Mesenchymal stem cell (in vitro differentiated cells and primary cell): ENCODE measurements at places on chromosomes 6 and 20.
A peak's percentile ranks its signal among the peaks of the same experiment; 100 is the strongest.

GRCh38 chr20:57930351-57930750, 220.5 kb upstream of the PMEPA1 start:
- DNase-seq: no peak

- peak; percentile 72 for DNase-seq
Measured at GRCh38 chr20:17990278-17990972, 21.6 kb downstream of the MGME1 start.

GRCh38 chr6:56851074-56851473, 103.8 kb upstream of the BEND6 start:
- DNase-seq: peak; percentile 68

DNA sequence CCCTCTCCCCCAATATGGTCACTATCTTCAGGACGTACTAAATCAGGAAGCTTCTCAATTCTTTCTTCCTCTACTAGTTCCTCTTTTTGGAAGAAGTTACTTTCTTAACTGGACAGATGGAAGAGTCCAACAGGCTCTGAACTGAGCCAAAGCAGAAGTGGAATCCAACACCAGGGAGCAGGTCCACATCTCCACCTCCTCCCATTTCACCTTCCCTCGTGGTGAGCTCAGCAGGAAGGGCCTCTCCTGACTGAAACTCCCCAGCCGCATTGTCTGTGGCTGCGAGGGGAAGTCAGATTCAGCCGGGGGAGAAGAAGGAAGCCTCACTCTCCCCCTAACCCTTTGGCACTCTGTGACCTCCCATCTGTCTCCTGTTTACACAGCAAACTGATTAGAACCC, 63.8 kb upstream of the UST start:
- DNase-seq: no peak

GRCh38 chr6:41733707-41734665, 1.4 kb downstream of the TFEB start:
- DNase-seq: peak; percentile 87

DNA sequence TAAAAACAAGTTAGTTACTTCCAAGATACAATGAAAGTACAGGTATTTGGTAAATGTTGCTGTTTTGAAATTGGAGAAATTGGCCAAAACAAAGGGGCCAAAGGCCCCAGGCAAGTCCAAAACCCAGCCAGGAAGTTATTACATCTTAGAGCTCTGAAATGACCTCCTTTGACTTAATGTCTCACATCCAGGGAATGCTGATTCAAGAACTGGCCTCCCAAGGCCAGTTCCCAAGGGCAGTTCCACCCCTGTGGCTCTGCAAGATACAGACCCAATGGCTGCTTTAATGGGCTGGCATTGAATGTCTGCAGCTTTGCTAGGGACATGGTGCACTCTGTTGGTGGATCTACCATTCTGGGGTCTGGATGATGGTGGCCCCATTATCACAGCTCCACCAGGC, 217.3 kb upstream of the FKBP1C start:
- DNase-seq: no peak

- no peak for DNase-seq
Measured at GRCh38 chr6:134020968-134021367, 31.5 kb downstream of the SLC2A12 start.

DNA sequence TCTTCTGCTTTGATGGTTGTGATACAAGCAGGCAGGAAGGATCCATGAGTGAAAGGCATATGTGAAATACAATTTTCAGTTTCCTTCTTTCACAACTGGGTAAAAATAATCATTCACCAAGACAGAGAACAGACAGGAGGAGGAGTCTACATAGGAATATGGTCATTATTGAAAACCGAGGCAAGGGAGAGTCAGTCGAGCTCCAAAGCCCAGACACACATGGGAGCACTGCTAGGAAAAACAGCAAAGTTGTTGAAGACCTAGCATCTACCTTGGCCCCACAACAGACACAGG, 260.6 kb downstream of the ERMARD start:
- no peak for DNase-seq

DNA sequence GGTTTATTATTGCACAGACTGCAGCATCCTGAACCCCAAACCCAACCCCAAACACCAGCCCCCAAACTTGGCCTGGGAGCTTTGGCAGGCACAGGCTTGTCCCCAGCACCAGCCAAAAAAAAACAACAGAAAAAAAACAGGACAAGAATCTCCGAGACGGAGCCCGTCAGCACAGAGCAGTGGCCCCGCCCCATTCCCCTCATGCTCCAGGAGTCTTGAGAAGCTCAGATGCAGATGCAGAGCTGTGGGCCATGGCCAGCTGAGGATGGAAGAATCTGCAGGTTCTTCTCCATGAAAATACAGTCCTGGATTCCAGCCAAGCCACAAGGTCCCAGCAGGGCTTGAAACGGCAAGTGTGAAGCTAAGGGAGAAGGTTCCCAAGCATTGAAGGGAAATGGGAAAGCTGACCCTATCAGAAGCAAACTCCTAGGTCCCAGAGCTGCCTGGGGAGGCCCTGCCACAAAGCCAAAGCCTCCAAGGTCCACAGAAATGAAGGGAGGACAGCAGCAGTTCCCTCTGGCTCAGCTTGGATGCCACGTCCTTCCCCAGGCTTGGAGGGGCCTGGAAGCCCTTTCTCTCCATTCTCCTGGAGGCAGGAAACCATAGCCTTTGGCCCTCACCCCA, 75.2 kb downstream of the JPH2 start:
- peak; percentile 18 for DNase-seq

DNA sequence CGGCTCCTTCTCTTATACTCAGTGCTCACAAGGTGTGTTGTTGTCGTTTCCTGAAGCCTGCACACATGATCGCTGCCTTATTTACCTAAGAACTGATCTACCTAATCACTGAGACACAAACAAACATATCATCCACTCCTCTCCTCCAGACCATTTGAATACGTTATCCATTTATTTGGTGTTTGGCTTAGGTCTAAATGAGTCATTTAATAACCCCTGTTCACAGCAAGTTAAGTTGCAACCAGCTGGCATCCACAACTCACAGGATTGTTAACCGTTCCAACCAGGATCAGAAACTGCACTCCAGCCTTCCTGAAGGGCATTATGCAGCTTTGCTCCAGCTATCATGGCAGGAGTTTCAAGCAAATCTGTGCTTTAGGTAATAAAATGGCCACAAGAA, 511.1 kb upstream of the MAP3K7 start:
- no peak for DNase-seq

DNA sequence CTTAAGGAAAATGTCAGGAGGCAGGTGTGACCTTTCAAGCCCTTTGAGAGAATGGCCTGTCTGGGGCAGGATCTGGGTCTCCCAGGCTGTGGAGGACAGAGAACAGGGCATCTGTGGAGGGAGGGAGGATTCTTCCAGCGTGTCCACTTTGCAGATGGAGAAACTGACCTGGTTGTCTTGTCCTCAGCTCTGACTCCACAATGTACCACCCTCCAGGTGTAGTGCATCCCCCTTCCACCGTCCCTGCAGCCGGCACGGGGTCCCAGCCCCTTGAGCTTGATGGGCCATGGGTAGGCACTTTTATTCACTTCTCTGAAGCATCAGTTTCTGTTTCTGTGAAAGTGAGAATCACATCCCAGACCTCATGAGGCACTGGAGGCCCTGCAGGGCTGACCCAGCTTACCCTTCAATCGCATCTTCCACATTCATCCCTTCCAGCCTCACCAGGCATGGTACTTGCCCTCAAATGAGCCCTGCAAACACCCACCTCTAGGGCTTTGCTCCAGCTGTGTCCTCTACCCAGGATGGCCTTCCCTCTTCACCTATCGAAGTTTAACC, 4.6 kb upstream of the TGM2 start:
- no peak for DNase-seq

DNA sequence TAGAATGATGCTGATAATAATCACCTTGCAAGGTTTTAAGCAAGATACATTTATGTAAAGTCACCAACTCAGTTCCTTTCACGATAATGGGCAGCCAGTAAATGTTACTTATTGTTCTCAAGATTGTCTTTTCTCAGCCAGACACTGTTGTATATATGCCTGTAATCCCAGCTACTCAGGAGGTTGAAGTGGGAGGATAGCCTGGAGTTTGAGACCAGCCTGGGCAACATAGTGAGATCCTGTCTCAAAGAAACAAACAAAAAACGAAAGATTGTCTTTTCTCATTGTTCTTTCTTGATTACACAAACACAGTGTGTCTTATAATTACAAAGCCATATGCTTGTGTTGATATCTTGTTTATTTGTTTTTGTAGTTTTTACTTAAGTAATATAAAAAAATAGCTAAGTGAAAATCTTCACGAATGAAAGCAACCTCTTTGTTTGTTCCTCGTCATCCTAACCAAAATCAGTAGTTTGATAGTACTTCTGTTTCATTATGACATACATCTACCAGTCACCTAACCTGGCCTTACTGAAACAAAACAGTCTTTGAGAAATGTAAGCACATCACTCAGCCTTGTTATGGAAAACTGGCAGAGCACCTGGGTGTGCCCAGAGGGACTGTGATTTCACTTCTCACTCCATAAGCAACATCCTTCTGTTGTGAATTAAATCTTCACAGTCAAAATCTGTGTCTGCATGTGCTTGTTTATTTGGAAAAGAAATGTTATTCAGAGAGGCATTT, 436.2 kb upstream of the SOX4 start:
- DNase-seq: no peak

- no peak for DNase-seq
Measured at GRCh38 chr6:81906041-81906440, 153.6 kb upstream of the TENT5A start.

GRCh38 chr6:108782179-108783041, 65.8 kb upstream of the ARMC2 start:
- peak; percentile 83 for DNase-seq

DNA sequence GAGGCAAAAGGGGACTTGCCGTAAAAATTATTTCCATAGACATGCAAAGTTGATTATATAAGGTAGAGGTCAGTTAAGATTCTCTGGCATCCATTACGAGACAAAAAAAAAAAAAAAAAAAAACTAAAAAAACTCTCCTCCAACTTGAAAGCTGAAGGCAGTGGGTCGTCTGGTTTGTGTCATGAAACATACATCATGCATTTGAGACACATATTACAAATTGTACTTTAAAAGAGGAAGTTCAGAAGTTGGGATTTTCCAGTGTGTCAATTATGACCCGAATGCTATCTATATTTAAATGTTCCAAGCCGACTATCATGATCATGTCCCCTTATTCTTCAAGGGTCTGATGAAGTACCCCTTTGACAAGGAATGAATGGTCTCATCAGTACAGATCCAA, 125.1 kb downstream of the ZNF217 start:
- DNase-seq: peak; percentile 9

DNA sequence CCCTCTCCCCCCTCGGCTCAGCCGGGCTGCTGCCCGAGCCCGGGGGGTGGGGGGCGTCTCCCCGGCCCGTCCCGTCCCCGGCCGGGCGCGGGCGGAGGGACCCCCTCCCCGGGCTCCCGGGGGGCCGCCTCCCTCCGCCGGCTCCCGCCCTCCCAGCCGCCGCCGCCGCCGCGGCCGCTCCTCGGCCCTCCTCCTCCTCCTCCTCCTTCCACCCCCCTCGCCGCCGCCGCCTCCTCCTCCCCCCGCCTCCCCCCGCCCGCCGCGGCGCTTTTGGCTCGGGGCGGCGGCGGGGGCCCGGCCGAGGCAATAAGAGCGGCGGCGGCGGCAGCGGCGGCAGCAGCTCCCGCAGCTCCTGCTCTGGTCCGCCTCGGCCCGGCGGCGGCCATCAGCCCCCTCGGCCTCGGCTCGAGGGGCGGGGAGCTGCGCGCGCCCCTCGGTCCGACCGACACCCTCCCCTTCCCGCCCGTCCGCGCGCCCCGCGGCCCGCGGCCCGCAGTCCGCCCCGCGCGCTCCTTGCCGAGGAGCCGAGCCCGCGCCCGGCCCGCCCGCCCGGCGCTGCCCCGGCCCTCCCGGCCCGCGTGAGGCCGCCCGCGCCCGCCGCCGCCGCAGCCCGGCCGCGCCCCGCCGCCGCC, 38.7 kb downstream of the GNAS start:
- peak; percentile 80 for DNase-seq

GRCh38 chr20:33864324-33864963, 53.3 kb downstream of the CHMP4B start:
- DNase-seq: no peak

- peak; percentile 60 for DNase-seq
Measured at GRCh38 chr6:74458536-74458935, 747.3 kb downstream of the COL12A1 start.

DNA sequence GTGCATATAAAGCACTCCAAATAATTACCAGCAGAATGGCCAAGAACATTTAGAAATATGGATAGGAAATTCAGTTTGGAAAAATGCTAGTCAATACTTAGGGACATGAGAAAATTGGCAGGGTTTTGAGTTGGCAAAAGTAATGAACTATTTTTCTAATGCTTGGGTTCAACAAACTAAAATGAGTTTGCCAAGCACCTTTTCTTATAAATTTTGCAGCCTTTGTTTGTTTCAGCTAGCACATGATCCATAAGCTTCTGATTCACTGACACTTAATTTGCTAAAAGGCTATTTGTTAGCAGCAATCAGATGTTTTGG, 324.8 kb downstream of the QKI start:
- no peak for DNase-seq

- no peak for DNase-seq
Measured at GRCh38 chr6:48859562-48860123, 603.4 kb downstream of the MMUT start.

GRCh38 chr6:167058261-167058660, 59.1 kb downstream of the CEP43 start:
- peak; percentile 2 for DNase-seq

DNA sequence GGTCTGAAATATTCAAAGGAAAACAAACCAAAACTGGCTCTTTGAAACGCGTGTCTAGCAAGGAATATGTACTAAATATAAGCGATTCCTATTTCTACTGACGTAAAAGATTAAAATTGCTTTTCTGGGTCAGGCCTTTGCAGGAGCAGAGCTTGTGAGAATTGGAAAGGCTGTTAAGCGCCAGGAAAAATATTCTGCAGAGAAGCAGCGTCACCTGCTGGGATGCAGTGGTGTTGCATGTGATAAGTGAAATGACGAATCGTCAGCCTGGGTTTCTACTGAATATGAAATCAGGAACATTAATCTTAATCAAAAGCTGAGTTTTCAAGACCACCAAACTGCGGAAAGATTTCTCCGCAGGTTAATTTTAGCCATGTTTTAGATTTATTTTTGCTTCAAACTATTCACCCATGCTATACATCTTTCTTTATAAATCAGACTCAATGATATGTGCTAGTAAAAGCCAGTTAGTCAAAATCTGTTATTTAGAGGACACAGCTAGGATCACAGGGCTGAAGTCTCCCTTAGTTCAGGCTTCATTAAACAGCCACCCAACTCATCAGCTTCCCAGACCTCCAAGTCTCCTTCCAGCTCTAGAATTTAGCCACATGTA, 67.4 kb downstream of the ALDH8A1 start:
- DNase-seq: peak; percentile 58

- DNase-seq: no peak
Measured at GRCh38 chr6:74057326-74057725, 361.3 kb downstream of the CD109 start.

GRCh38 chr6:157644043-157644810, 178.8 kb upstream of the SNX9 start:
- peak; percentile 1 for DNase-seq

- DNase-seq: no peak
Measured at GRCh38 chr6:45647341-45648261, 269.9 kb upstream of the SUPT3H start.
